ENCODE measurements at places on chromosomes 6 and 20.

DNA sequence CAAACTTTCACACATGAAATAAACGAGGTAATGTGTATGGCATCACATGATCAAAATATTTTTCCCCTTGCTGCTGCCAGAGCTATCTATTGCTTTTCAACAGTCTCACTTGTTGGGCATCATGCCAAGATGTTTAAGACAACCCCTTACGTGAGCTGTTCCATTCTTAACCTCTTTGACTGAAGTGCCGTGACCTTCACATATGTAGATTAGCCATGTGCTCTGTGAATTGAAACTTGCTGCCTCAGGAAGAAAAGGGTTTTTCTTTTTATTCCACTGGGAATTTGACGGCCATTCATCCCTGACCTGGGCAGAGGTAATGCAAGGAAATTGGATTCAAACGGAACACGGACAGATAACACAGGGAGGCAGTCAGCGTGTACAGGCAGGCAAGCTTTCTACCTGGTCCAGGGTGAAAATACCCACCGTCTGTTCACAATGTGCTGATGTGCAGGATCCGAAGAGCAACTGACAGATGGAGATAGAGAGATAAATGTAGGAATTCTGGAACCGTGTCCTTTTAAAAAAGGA, 14.2 kb downstream of the ARID1B start:
- DNase-seq, result no peak

DNA sequence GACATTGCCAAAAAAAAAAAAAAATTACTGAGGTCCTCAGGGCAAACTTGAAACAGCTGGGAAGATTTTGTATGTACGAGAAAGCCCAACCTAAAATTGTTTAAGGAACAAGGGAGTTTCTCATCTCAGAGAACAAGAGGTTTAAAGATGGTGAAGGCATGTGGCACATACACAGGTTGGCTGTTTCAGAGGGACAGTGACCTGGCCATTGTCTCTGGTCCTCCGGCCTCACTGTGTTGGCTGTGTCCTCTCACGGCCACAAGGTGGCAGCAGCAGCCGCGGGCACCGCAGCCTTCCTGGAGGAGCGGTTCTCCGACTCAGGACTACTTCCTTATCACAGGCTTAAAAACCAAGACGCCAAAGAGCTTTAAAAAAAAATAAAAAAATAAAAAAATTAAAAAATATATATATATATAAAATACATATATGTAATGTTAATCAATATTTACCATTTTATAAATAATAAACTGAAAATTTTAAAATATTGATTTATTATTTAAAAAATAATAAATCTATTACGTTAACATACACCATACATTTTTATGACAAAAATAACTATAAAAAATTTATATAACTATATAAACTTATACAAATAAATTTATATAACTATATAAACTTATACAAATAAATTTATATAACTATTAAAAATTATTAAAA, 52.8 kb downstream of the GTF2H5 start:
- DNase-seq, result peak; percentile 80

DNA sequence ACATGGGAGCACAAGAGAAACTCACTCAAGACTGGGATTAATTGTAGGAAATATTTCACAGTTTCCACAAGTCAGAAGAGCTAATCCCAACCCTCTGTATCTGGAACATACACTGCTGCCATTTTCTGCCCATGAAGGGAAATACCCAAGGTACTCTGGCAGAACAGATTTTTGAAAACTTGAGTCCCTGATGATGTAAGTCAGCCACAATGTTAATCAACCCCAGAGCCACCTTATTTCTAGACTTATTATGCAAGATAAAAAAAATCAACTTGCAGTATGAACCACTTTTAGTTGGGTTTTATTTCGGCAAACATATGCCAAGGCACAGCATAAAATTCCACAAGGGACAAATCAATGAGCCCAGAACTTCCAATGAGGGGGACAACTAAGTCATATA, 141.5 kb downstream of the LY86 start:
- no peak for DNase-seq

DNA sequence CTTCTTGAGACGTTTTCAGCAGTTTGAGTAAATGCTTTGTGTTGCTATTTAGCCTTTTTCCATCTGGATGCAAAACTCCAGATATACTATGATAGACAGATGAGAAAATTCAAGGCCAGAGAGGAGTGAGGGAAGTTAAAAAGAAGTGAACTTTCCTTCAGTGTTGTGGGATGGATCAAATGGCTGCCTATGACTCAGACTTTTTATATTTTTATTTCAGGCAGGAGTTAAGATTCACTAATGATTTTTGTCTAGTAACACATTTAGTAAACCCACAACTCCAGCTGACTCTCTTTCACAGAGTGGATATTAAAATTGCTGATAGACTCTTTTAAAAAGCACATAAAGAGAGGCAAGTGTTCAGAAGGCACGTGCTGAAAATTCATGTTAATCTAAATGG, 23.2 kb upstream of the PTCHD4 start:
- DNase-seq, result no peak
